ENCODE measurements at places on chromosomes 4 and X.
A peak's percentile ranks its signal among the peaks of the same experiment; 100 is the strongest.

GRCh38 chr4:124337874-124338273, 374.7 kb downstream of the ANKRD50 start:
- no peak for DNase-seq

- DNase-seq = no peak
Measured at GRCh38 chr4:17760626-17761025, 20.8 kb downstream of the FAM184B start.

DNA sequence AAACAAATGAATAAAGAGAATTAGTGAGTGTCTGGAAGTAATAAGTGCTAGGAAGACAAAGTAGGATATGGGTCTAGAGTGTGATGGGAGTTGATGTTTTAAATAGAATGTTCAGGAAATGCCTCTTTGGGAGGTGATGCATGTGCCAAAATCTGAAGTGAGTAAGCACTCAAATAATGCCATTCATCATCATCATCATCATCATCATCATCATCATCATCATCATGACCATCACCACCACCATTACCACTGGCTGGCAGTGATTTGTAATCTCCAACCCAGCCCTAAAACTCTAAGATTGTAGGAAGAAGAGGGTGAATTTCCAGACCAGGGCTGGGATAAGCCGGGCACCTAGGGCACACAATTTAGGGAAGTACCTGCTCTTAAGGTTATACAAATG, 9.7 kb upstream of the SOX3 start:
- no peak for DNase-seq

GRCh38 chrX:151753313-151754046, 18.9 kb downstream of the CNGA2 start:
- peak; percentile 20 for DNase-seq

- no peak for DNase-seq
Measured at GRCh38 chrX:47129899-47130358, 14.6 kb downstream of the NDUFB11 start.

GRCh38 chrX:2614911-2615310, 76.2 kb upstream of the CD99 start:
- DNase-seq = no peak

GRCh38 chr4:117971403-117971802, 62.9 kb upstream of the NDST3 start:
- DNase-seq = no peak

GRCh38 chrX:9249051-9249846, 215.3 kb upstream of the FAM9B start:
- DNase-seq = no peak

DNA sequence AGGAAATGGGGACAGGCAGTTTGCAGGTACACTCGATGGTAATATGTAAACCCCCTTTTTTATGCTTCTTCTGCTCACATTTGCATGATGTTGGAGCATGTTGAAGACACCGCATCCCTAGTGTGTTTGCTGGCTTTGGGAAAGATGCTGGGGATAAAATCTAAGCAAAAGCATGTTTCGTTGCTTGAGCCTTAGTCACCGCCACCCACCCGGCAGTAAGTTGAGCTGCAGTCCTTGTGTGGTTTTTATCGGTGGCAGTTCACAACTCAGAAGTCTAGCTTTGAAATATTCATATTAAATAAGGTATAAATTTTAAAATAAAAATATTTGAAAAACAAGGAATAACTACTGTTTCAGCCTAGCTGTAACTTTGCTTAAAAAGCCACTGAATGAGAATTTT, 21.7 kb upstream of the MND1 start:
- no peak for DNase-seq

DNA sequence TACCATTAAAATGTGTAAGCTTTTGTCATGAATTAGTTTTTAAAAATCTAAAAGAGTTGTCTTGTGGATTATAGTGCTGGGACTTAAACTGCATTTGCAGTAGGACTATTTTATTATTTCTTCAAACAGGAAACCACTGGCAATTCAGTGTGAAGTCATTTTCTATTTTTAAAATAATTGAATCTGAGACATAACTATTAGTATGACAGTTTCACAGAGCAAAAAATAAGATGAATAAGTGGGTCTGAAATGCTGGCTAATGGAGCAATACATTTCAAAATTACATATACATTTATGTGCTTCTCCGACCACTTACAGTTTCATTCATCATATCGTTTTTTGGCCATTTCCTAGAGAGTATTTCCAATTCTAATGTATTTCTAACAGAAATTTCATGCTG, 75.3 kb upstream of the RAPGEF2 start:
- DNase-seq = peak; percentile 17

- no peak for DNase-seq
Measured at GRCh38 chr4:6972911-6973310, 63.3 kb downstream of the TBC1D14 start.

DNA sequence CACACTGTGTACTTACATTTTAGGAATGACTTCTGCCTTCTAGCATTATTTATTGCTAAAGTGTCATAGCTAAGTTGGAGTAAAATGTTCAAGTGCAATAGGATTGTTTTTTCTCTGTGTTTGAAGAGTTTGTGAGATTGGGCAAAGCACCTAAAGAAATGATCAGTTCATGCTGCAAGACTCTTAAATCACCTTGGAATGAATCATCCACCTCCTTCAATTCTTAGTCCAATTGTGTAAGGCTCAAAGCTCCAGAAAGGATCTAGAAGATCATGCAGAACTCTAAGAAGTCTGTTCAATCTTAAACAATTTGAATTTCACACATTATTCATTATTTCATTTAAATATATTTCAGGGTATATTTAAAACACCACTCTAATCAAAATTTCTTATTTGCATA, 137.1 kb downstream of the AMELX start:
- DNase-seq = no peak

- DNase-seq = no peak
Measured at GRCh38 chr4:80008351-80008750, 64.7 kb downstream of the ANTXR2 start.

- DNase-seq = peak; percentile 36
Measured at GRCh38 chr4:6343939-6344408, 74.3 kb downstream of the WFS1 start.

DNA sequence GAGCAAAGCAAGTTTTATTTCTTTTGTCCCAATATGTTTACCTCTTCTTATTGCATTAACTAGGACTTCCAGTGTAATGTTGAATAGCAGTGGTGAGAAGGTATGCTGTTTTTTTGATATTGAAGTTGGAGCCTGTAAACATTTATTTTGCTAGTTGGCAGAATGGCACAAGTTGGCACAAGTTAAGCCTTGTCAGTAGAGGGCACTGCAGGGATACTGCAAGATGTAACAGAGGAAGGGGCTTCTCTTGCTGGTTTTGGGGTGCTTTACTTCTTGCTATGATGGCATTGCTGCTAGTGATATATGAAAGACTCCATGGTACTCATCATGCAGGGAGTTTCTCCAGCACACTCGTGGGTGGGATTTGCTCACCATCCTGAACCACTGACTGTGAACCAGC, 327.3 kb upstream of the ARX start:
- DNase-seq = no peak

- no peak for DNase-seq
Measured at GRCh38 chr4:188781655-188782054, 642.4 kb downstream of the TRIML1 start.

GRCh38 chrX:120725874-120726273, 96.0 kb upstream of the C1GALT1C1 start:
- DNase-seq = peak; percentile 4

DNA sequence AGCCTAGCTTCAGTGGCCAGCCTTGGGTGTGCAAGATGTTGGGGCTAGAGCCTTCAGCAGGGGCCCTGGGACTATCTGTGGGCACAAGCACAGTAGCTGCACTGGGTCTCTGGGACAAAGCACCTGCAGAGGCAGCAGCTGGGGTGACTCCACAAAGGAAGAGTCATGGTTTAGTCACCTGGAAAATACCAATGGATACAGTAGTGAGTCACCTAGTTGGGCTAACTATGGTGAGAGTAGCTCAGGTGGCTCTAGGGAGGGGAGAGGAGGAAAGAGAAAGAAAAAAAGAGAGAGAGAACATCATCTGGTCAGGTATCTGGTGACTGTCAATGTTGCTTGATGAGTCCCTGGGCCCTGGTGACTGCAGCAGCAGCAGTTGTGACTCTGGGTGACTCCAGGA, 72.9 kb upstream of the SPIN4 start:
- DNase-seq = no peak

- DNase-seq = no peak
Measured at GRCh38 chr4:141540643-141541042, 95.7 kb upstream of the IL15 start.

DNA sequence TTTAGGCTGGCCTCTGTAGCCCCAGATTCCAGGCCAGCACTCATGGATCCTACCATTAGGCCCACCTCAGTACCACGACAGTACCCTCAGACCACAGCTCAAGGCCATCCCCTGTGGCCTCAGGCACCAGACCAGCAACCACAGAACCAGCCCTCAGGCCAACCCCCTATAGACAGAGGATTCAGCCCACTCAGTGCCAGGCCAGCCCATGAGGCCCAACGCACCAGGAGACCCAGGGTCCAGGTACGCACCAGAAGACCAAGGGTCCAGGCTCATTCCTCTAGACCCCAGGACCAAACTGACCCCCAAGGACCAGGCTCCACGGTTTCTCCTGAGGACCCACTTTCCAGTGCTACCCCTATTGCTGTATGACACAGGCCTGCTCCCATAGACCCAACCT, 39.5 kb upstream of the MAGEC2 start:
- no peak for DNase-seq

- peak; percentile 46 for DNase-seq
Measured at GRCh38 chr4:101596781-101597552, 193.6 kb upstream of the BANK1 start.

DNA sequence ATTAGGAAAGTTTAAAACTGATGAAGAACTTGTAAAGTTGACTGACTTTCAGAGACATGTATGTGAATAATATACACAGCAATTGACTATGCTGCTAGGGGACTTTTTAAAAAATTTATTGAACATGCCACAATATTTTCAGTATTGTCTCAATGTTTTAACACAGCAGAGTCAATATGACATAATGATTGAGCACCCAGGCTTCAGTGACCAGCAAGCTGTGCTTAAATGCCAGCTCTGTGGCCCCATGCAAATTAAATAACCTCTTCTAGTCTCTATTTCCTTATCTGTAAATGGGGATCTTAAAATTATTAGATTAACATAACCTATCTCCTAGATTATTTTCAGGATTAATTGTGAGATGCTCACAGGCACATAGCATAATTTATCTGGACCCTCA, 56.8 kb upstream of the TXK start:
- peak; percentile 64 for DNase-seq

- DNase-seq = no peak
Measured at GRCh38 chr4:37816719-37817118, 9.8 kb upstream of the PGM2 start.

DNA sequence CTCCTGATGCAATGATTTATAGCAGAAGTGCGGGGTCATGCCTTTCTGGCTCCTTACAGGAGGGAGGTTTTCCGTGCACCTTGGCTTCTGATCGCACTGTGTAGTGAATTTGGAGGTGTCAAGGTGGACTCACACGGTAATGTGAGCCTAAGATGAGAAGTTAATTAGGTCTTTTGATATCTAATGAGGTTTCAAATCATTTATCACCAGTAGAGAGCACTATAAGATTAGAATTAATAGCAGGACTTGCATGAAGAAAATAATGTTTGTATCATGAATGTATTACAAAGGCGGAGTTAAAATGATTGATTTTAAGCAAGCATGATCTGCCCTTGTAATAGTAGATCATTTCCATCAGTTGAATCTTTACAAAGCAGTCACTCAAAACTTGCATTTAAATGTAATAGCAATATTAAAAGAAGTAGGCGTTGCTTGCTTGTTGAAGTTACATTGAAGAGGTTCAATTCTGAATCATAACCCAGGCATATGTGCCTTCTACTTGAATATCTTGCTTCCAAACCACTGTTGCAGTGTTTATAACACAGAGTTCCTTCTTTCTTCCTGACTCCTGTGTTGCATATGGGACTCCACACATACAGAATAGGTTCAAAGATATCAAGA, 152.1 kb downstream of the FMR1NB start:
- DNase-seq = peak; percentile 0

DNA sequence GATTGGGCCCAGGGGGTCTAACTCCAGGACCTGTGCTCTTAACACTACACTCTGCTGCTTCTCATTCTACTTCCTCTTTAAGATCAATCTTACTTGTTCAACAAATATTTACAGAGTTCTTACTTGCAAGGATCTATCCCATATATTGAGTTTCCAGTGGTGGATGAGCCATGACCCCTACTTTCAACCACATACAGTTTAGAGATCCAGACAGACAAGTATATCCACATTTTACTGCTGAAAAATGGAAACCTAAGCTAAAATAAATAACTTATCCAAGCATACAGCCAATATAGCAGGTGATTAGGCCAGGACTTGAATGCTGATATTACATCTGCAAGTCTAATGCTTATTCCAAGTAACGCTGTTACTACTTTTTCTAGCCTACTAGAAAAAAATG, 18.7 kb downstream of the TMEM150C start:
- no peak for DNase-seq

- DNase-seq = peak; percentile 51
Measured at GRCh38 chr4:110310795-110311194, 112.4 kb upstream of the ELOVL6 start.

DNA sequence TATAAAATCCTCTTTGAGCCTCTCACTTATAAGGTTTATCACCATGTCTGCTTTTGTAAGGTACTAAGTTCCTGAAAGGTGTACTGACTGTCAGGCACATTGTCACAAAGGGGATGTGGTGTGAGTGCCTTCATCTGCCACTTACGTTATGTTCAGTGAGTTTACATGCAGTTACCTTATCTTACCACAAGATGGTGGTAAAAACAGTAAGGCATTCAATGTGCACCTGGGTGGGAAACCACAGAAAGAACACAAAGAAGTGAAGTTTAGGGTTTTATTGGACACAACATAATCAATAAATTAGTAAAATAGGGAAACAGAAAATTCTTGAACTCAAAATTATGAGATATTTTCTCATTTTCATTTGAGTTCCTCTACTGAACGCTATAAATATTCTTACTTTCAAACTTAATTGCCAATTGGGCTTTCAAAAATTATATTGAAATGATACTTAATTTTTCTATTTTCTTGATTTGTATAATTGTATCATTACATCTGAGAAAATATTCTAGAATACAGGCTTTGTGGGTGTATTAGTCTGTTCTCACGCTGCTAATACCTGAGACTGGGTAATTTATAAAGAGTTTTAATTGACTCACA, 650.8 kb downstream of the PCDH7 start:
- peak; percentile 46 for DNase-seq

- DNase-seq = no peak
Measured at GRCh38 chr4:186939766-186940165, 216.1 kb upstream of the FAT1 start.

GRCh38 chrX:145609951-145610511, 207.6 kb upstream of the SLITRK2 start:
- DNase-seq = no peak

DNA sequence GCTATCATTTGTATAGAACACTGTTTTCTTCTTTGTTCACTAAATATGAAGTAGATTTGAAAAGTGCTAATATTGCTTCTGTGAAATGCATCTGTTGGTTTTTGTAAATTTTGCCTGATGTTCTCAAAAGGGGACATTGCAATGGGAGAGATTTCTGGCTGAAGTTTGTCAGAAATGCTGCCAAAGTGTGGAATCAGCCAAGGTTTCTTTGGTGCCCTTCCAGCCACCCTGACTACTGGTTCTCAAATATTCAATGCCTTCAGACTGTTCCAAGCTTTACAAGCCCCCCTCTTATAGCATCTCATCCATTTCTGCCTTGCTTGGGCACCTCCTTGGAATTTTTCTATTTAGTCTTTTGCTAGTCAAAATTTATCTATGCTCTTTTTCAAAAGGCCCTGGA, 60.6 kb upstream of the TMLHE start:
- no peak for DNase-seq
